ENCODE measurements at places on chromosomes 4 and X. TPM values are rescaled to one million over a fixed set of nuclear protein-coding genes. Genes with fewer than 3 reads are reported as not detected.

The GPC3 gene
- total RNA-seq, result 4.0 TPM

The TASL gene
- total RNA-seq, result not detected

The EDA2R gene
- total RNA-seq, result not detected

The GPR50 gene
- total RNA-seq, result not detected

The ETDB gene
- total RNA-seq, result not detected

The SLIT2 gene
- 3.8 TPM for total RNA-seq

The CENPVL1 gene
- not detected for total RNA-seq

The SPATA18 gene
- not detected for total RNA-seq

The DUSP9 gene
- total RNA-seq, result 0.27 TPM

The JAKMIP1 gene
- not detected for total RNA-seq

The ZDHHC15 gene
- not detected for total RNA-seq
